ENCODE measurements at places on chromosomes 7 and 10. TPM values are rescaled to one million over a fixed set of nuclear protein-coding genes. Genes with fewer than 3 reads are reported as not detected.

- DNase-seq: peak; percentile 12
These were observed 21.9 kb downstream of the FRA10AC1 start for GRCh38 chr10:93680412-93681047.

GRCh38 chr10:114551636-114551972 is 106.5 kb downstream of the ABLIM1 start:
- DNase-seq: no peak

DNA sequence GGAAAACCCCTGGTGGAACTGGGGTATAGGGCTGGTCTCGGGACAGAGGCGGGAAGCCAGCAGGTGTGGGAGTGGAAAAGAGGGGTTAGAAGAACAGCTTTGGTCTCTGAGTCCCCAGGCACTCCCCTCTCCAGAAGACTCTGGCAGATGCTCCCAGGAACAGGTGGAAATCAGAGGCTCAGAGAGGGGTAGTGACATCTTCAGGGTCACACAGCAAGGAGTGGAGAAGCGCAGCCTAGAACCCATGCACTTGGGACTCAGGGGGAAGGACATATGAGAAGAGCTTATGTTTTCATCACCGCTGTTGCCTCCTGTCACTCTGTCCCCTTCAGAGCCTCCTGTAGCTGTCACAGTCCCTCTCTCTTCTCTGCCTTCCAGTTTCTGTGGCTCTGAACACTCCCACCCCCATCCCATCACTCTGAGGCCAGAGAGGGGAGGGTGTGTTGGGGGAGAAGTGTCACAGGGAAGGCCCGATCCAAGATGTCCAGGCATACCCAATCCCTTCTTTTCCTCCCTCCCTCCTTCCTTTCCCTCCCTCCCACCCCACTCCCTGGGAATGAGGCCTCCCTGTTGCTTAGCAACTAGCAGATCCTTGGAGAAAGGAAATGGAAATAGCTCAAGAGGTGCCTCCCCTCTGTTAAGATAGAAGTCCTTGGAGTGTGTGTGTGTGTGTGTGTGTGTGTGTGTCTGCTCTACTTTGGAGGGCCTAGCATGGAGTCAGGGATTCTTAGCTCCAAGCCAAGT is 32.0 kb downstream of the SRRM3 start:
- DNase-seq: no peak

GRCh38 chr7:122528879-122529481 is 169.9 kb downstream of the RNF133 start:
- DNase-seq: peak; percentile 17

GRCh38 chr10:69874449-69874848 is 72.7 kb downstream of the COL13A1 start:
- DNase-seq: no peak

GRCh38 chr7:55557666-55558188 is 14.6 kb downstream of the VOPP1 start:
- no peak for DNase-seq

GRCh38 chr7:7522421-7522820 is 13.3 kb downstream of the COL28A1 start:
- DNase-seq: no peak

DNA sequence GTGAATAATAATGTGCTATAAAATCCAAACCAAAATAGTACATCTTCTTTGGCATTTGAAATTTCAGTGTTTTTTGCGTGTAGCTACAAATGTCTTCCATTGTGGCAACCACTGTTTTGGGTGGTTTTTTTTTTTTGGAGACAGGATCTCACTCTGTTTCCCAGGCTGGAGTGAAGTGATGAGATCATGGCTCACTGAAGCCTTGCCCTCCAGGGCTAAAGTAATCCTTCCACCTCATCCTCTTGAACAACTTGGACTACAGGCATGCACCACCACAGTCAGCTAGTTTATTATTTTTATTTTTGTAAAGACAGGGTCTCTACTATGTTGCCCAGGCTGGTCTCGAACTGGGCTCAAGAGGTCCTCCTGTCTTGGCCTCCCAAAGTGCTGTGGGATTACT is 455.1 kb downstream of the AUTS2 start:
- no peak for DNase-seq

DNA sequence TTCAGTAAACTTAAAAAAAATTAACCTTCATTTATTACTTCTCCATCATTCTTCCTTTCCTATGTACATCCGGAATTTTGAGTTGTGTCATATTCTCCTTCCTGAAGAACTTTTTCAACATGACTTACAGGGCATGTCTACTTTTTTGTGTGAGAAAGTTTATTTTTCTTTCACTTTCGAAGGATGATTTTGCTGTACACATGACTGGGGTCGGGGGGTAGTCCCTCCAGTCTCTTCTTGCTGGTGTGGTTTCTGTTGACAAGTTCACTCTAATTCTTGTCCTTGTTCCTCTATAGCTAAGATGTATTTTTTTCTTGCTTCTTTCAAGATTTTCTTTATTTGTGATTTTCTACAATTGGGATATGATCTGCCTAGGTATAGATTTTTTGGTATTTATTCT is 55.8 kb downstream of the INPP5A start:
- DNase-seq: no peak

GRCh38 chr7:102119925-102120324 is 166.7 kb upstream of the SH2B2 start:
- DNase-seq: no peak

GRCh38 chr10:47374611-47375536 is 9.2 kb downstream of the ZNF488 start:
- no peak for DNase-seq

- DNase-seq: no peak
These were observed 631.7 kb downstream of the KCNMA1 start for GRCh38 chr10:77005871-77006270.

DNA sequence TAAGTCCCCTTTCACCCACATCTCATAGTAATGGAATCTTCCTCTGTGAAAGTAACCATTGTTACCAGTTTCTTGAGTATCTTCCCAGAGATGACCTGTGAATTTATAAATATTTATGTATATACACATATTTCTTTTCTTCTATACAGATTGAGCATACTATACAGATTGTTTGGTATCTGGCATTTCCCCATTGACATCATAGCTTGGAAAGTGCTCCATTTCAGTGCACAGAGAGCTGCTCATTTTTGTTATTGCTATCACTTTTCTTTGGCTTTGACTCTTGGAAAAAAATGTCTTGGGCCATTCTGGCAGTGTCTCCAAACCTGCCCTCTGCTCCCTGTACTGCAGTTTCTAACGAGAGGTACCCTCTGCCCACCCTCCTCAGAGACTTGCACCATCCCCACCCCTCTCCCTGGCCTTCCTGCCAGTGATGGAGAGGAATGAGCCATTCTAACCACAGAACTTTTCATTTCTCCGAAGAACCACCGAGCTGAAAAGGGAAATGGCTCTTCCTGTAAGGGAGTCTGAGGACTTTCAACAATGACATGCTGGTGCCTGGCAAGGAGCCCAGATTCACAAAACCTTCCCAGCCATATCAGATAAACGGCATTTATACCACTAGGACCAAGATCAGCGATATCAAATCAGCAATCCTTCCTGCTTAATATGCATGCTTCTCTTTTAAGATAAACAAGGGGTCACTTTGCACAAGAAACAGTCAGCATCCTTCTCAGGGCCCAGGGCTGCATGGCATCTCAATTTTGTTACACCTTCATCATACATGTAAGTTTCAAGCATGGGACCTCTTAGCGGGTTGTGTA is 19.7 kb upstream of the CCSER2 start:
- DNase-seq: peak; percentile 58

GRCh38 chr7:19051767-19052375 is 65.6 kb downstream of the TWIST1 start:
- peak; percentile 37 for DNase-seq

DNA sequence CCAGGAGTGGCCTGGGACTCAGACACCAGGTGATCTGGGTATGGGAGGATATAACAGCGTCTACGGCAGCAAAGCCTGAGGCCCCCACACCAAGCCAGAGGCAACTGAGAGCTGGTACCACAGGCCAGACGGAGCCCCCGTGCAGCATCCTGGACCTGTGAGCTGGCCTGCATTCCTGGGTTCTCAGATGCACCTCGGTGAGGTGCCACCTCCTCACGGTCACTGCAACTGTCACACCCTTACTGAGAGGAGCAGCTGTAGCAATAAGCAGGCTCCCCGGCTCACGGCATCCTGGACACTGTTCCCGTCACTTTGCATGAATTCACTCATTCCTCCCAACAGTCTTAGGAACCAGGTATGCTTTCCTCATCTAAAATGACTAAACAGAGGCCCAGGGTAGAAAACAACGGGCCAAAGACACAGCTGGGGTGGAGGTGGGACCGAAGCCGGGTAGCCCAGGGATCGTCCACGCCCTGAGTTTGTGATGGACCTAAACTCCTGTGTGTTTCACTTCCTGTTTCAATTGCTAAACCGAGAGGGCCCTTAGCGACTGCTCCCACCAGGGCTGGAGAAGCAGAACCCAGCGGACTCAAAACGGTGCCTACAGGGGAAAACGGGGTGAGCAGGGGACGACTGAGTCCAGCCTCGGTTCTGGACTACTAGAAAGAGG is 98.7 kb downstream of the CTBP2 start:
- DNase-seq: no peak

DNA sequence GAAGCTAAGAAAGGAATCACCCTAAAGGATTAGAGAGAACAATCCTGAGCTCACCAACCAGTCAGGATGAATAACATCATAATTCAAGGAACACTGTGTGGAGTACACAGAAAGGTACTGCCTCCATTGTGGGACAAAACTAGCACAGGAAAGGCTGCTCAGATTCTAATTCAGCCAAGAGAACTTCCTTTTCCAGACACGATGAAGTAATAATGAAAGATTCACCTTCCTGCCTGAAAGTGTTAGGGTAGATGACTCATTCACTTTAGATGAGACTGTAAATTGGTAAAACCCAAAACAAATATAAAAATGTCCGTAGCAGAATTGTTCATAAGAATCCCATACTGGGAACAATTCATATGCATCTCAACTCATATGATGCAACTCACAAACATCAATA is 167.2 kb downstream of the CDC14C start:
- DNase-seq: no peak

- DNase-seq: no peak
These were observed 378.5 kb downstream of the DNAJB6 start for GRCh38 chr7:157715071-157715937.

DNA sequence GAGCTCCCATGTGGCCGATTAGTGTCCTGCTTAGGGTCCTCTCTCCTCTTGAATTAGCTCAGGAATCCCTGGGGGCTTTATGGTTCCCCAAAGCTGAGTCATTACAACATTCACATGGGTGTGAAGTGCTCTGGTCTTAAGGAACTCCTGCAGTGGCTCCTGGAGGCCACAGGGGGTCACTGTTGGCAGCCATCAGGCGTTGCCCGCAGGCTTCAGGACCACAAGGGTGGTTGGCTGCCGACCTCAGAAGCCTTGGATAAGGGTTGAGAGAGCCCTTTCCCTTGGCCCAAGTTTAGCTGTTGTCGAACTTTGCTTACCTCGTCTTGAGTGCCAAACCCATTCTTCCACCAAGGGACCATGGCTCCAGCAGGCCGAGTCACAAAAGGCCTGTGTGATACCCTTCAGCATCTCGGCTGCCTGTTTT is 61.7 kb downstream of the SH2D4B start:
- DNase-seq: peak; percentile 58

GRCh38 chr10:44968500-44969400 is 9.1 kb downstream of the RASSF4 start:
- no peak for DNase-seq

GRCh38 chr10:91607646-91608403 is 25.0 kb downstream of the PPP1R3C start:
- DNase-seq: no peak

GRCh38 chr10:77592946-77593636 is 44.5 kb downstream of the KCNMA1 start:
- no peak for DNase-seq

DNA sequence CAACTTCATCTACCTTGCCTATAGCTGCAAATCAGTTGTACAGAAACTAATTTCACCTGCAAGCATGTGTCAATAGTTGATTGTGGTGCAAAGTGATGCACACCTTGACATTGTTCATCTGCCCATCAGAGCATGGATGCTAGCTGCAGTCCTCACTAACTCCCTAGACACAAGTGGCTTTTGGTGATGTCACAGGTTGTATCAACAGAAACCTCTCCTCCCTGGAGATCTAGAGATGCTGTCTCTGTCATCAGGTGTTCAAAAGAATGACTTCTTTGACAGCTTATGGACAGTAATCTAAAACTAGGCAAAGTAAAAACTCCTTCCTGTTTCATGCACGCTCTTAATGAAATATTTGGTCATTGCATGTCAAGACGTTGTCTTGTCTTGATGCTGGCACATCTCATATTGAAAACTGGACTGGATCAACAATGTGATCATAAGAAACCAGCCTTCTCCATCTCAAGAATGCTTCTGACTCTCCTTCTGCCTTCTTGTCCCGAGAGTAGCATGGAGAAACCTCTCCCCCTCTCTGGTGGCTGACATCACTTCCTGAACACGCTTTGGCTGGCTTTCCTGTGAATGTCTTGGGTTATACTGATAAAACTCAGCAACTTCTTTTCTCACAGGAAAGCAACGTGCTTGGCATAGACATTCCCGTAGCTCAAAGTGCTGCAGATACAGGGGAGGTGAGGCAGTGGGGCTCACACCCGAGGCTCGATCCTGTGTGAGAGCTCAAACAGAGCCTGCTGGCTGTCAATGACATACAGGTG is 176.2 kb upstream of the CDCA7L start:
- DNase-seq: no peak

GRCh38 chr10:89256340-89256739 is 4.8 kb upstream of the LIPA start:
- DNase-seq: no peak

GRCh38 chr7:81783818-81784217 is 14.0 kb upstream of the HGF start:
- no peak for DNase-seq

YWHAG gene
- 60.4 TPM for polyA plus RNA-seq

CCDC136 gene
- polyA plus RNA-seq: 48.4 TPM

SERPINE1 gene
- 4,174 TPM for polyA plus RNA-seq

COPS6 gene
- polyA plus RNA-seq: 413 TPM

ZNF853 gene
- 17.6 TPM for polyA plus RNA-seq

PRPS1L1 gene
- polyA plus RNA-seq: not detected

ANKRD30A gene
- not detected for polyA plus RNA-seq

PLXNA4 gene
- 3.0 TPM for polyA plus RNA-seq

LMTK2 gene
- 9.0 TPM for polyA plus RNA-seq

Measured in SK-N-SH (cell line).